ENCODE measurements at places on chromosomes 11 and 22. TPM values are rescaled to one million over a fixed set of nuclear protein-coding genes. Genes with fewer than 3 reads are reported as not detected.

DNA sequence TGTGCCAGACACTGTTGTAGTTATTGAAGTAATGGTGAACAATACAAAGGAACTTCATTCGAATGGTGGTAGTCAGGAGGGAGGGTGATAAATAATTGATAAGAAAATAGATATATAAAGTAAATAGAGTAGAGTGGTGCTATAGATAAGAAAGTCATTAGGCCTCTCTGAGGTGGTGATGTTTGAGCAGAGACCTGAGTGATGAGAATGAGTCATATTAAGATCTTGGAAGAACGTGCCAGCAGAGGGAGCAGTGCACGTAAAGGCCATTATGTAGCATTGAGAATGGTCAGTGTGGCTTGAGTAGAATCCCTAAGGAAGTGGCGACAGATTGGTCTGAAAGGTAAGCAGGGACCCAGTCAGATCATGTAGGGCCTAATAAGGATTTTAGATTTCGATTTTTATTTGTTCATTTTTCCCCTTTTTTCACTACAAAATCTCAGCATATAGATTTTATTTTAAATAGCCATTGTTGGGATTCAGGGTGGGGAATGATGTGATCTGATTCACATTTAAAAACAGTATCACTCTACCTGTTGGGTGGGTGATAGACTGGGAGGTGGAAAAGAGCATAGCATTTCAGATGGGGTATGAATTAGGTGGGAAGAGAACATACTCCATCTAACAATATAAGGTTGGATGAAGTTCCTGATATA is 44.7 kb downstream of the CCDC90B start:
- DNase-seq, result peak; percentile 74

Gene OOSP2
- not detected for total RNA-seq

Gene PRRG4
- total RNA-seq, result not detected

GRCh38 chr22:27915986-27916385 is 3.1 kb downstream of the PITPNB start:
- no peak for DNase-seq

DNA sequence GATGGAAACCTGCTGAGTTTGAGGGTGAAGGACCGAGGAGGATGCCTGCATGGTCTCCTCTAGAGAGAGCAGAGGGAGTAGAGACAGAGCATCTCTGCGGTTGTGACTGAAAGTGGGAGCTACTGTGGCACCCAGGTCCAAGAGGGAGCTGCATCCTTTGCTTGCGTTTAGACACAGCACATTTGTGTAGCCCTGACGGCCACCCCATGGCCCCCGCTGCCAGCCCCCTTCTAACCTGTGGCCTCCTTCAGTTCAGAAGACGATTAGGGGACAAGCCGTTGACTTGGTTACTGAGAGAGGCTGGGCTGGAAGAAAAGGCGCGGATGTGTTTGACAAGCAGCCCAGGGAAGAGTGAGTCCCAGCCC is 690.9 kb downstream of the BRD1 start:
- no peak for DNase-seq

DNA sequence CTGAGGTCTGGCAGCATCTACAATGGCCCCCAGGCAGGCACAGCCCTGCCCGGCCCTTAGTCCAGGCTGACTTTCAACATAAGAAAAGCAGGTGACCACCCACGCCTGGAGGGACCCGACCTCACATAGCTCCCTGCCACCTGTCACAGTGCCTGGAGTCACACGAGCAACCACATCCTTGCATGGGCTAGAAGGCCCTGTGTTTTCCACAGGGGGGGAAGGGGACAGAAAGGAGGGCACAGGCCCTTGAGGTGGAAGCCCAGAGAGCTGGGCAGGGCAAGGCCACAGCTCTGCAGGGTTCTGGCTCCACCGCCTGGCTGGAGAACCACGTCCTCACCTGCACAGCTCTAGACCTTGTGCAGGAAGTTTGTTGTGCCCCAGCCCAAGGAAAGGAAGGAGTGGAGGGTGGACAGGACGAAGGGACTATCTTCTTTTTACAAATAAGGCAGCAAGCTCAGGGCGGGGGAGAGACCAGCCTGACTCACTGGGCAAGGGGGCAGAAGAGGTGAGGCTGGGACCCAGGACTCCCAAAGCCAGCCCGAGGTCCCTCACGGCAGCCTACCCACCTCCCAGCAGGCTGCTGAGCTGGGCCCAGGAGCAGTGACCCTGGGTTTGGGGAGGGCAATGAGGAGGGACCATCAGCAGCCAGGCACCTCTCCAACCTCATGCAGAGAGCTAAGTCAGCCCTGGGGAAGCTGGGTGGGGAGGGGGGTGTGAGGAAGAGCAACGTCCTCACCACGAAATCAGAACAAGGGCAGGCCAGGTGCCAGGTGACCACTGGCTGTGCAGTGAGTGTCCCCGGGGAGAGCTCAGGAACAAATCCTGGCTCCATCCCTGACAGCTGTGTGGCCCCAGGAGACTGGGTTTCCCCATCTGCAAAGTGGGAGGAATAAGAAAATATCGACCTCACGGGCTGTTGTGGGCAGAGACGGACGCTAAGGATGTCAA is 4.3 kb downstream of the C1QTNF6 start:
- no peak for DNase-seq

- peak; percentile 9 for DNase-seq
These were observed 168.2 kb upstream of the PDGFD start for GRCh38 chr11:104332110-104332509.

DNA sequence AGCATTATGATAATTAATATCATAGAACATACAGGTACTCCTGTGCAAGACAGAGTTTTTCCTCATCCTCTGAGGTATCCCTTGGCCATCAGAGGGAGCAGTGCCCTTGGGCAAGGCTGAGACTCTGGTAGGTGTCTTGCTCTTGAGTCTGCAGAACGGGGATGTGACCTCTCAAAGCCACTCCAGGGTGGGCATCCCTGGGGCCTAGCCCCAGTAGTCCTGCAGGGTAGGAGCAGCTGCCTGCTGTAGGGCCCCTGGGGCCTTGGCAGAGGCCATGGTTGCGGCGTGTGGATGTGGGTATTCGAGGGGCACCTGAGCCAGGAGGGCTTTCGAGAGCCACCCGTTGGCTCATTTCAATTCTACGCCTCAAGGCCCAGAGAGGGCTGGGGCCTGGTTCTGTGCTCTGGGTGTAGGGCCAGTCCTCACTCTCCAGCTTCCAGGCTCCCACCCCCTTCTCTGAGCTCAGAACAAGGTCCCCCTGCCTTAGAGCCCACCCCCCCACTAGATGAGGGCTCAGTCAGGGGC is 7.7 kb upstream of the OMP start:
- no peak for DNase-seq

DNA sequence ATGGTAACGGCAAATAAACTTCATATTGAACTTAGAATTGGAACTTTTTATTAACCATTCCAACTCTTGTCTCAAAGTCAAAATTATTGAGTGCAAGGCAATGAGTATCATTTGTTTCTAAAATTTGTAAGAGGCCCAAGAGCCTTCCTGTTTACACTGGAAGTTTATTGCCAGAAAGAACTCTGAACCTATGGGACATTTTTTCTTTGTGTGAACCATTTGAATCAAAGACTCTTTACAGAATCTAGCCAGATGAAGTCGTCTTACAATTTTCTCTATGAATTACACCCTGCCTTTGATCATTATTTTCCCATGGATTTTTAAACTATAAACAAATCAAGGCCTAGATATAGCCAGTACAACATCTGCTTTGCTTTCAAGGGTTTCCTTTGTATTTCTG is 2.3 kb upstream of the GUCY1A2 start:
- DNase-seq, result no peak

- DNase-seq, result no peak
These were observed 14.0 kb upstream of the TP53I11 start for GRCh38 chr11:44964526-44965209.

Gene ASCL2
- not detected for total RNA-seq

GRCh38 chr22:24867323-24868022 is 61.5 kb downstream of the SGSM1 start:
- no peak for DNase-seq

- DNase-seq, result peak; percentile 44
These were observed 541.7 kb downstream of the METTL15 start for GRCh38 chr11:28649922-28650321.

Gene GPHA2
- total RNA-seq, result not detected

All from endothelial cell of umbilical vein (primary cell).